Thyroid gland (tissue), 4 donors: ENCODE measurements at places on chromosomes 16 and 17. TPM values are rescaled to one million over a fixed set of nuclear protein-coding genes. Genes with fewer than 3 reads are reported as not detected.
A peak's percentile ranks its signal among the peaks of the same experiment; 100 is the strongest.

The BCKDK gene
- 30.1 TPM for total RNA-seq

GRCh38 chr16:48295488-48296281 lies 48.3 kb upstream of the ABCC11 start:
- H3K27ac ChIP-seq: no peak overlapping the region
- peaks cover 9% of the 10 kb centered on the region for H3K36me3 ChIP-seq
- H3K4me3 ChIP-seq: no peak overlapping the region
- H3K27me3 ChIP-seq: no peaks in the 10 kb centered on the region
- H3K4me1 ChIP-seq: peaks cover 30% of the 10 kb centered on the region

GRCh38 chr17:38918916-38919315 lies 6.5 kb upstream of the LASP1NB start:
- no peak for DNase-seq
- peaks cover 20% of the 10 kb centered on the region for H3K4me1 ChIP-seq
- H3K4me3 ChIP-seq: no peak overlapping the region
- no peaks in the 10 kb centered on the region for H3K27me3 ChIP-seq
- H3K36me3 ChIP-seq: peaks cover 52% of the 10 kb centered on the region

The FNDC8 gene
- total RNA-seq: not detected

The SGCA gene
- 2.0 TPM for total RNA-seq

DNA sequence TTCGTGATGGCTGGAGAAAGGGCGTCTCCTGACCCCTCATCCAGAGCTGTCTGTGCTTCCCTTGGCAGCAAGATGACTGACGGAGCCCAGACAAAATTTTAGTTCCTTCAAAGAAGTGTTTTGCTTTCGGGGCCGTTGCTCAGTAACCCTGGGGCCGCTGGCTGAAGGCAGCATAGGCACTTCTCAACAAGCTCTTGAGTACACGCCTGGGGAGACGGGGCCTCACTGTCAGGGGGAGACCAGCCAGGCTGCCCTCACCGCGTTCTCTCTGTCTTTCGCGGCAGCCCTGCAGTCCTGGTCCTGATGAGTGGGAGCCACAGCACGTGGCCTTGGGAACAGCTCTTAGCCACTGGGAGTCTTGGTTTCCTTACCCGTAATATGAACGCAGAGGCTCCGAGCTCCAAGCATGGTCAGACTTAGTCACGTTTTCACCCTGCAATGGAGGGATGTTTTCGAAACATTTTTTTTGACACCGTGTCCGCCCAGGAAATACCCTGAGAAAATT lies 86.0 kb downstream of the IRF8 start:
- no peak overlapping the region for H3K27ac ChIP-seq
- no peak for DNase-seq
- H3K36me3 ChIP-seq: no peaks in the 10 kb centered on the region
- H3K4me3 ChIP-seq: no peak overlapping the region
- peaks cover 10% of the 10 kb centered on the region for H3K4me1 ChIP-seq
- H3K27me3 ChIP-seq: no peaks in the 10 kb centered on the region

GRCh38 chr16:65469116-65469515 lies 347.3 kb upstream of the CDH11 start:
- H3K36me3 ChIP-seq: no peaks in the 10 kb centered on the region
- H3K27me3 ChIP-seq: no peaks in the 10 kb centered on the region
- H3K27ac ChIP-seq: no peak overlapping the region
- no peaks in the 10 kb centered on the region for H3K4me1 ChIP-seq
- no peak overlapping the region for H3K4me3 ChIP-seq

DNA sequence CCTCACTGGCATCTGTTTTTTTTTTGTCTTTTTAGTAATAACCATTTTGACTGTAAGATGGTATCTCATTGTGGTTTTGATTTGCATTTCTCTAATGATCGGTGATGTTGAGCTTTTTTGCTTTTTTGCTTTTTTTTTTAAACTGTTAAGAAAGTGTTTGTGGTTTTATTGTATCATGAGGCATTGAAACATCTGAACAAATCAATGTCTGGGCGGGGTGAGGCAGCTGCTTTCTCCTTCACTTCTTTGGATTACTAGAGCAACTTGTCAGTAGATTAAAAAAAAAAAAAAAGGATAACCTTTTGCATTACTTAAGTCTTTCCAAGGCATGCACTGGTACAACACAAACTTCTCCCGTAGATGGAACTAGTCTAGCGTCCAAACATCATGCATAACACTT lies 191.7 kb downstream of the CEP112 start:
- no peak overlapping the region for H3K27ac ChIP-seq
- no peaks in the 10 kb centered on the region for H3K27me3 ChIP-seq
- H3K4me3 ChIP-seq: no peak overlapping the region
- no peaks in the 10 kb centered on the region for H3K4me1 ChIP-seq
- H3K36me3 ChIP-seq: no peaks in the 10 kb centered on the region

DNA sequence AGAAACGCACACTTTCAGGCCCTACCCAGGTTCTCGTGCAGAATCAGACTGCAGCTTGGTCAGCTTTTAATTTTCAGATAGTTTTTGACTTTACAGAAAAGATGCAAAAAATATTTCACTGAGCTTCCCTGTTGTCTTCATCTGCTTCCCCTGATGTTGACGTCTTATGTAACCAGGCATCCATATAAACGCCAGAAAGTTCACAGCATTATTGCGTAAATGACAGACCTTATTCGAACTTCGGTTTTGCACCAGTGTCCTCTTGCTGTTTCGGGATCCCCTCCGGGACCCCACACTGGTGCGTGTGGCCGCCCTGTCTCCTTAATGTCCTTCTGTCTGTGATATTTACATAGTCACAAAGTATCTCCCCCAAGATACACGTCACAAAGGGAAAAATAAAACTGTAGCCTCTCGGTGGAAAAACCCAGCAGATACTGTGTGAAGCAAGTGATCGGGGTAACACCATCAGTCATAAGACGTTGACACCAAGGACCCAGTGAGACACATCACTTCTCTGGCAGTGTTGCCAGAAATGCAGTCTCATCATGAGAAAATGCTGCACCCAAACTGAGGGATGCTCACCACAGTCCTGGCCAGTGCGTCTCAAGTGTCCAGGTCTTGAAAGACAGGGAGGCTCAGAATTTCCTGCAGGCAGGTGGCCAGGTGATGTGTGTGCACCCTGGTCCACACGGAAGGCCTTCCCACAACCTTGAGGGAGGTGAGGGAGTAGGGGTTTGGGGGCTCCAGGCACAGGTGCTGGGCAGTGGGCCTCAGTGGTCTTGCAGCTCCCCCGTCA lies 4.3 kb downstream of the BANP start:
- H3K4me1 ChIP-seq: peaks cover 12% of the 10 kb centered on the region
- no peak overlapping the region for H3K4me3 ChIP-seq
- no peak for DNase-seq
- no peaks in the 10 kb centered on the region for H3K27me3 ChIP-seq

DNA sequence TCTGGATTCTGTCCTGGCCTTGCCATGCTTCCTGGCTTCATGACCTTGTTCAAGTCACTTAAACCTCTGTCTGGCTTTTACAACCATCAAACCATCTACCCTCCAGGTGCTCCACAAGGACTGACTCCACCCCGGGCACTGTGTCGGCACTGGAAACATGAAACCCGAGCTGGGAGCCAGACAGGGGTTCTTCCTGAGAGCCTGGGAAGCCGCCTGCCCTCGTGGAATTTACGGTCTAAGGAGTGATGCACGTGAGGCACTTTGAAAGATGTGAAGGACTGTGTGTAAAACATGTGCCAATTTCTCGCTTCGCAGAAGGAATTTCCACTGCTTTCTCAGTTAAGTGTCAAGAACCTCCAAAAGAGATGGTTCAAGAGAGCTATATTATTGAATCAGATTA lies 11.6 kb downstream of the CDK5R1 start:
- no peaks in the 10 kb centered on the region for H3K36me3 ChIP-seq
- no peak overlapping the region for H3K27ac ChIP-seq
- H3K27me3 ChIP-seq: no peaks in the 10 kb centered on the region

DNA sequence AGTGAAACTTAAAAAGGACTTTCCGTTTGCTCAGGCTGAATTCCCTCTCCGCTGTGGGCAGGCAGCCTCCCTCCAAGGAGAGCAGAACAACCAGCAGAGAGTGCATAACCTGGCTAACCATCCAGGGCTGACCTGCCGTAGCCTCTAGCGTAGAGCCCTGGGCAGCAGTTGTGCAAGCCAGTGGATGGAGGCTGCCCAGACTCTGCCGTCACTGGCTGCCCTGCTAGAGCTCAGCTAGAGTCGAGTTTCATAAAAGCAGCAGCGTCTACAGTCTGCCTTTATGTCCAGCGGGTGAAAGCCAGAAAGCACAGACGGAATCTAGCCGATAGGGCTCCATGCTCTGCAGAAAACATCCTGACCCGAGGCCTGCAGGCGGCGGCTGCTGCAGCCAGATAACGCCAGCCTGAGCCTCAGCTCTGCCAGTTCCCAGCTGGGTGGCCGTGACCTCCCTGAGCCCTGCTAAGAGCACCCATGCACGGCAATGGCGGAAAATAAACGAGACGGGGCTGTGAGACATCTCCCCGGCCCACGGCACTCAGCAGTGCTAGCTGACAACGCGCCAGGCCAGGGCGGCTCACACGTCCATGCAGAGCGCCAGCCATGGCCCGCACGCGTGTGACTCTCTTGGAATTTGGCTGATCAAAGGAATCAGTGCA lies 231.3 kb downstream of the ENGASE start:
- H3K36me3 ChIP-seq: no peaks in the 10 kb centered on the region
- peaks cover 24% of the 10 kb centered on the region for H3K4me1 ChIP-seq
- no peak overlapping the region for H3K4me3 ChIP-seq
- DNase-seq: peak; percentile 95

The ZFP3 gene
- 12.4 TPM for total RNA-seq

GRCh38 chr17:58615768-58616659 lies 75.8 kb downstream of the TEX14 start:
- H3K27me3 ChIP-seq: no peaks in the 10 kb centered on the region
- no peaks in the 10 kb centered on the region for H3K4me1 ChIP-seq
- H3K4me3 ChIP-seq: no peak overlapping the region
- H3K36me3 ChIP-seq: no peaks in the 10 kb centered on the region
- no peak for DNase-seq

DNA sequence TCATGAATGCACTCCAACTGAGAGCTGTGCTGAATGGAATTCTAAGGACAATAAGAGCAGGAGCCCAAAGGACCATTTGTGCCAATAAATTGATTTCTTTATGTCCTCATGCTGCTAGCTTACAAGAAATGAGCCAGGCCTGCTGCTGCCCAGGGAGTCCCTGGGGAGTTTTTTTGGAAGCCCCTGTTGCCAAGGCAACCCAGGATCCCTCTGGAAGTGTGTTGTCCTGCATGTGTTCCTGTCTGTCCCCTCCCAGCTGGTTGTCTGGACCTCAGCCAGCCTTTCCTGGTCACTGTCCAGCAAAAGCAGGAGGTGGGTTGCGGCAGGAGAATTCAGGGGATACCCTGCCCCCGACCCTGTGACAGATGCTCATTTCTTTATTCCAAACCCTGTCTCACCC lies 51.0 kb upstream of the GPRC5B start:
- no peak overlapping the region for H3K4me3 ChIP-seq
- no peaks in the 10 kb centered on the region for H3K36me3 ChIP-seq
- H3K27ac ChIP-seq: no peak overlapping the region
- no peaks in the 10 kb centered on the region for H3K27me3 ChIP-seq

GRCh38 chr17:43927060-43927864 lies 15.0 kb downstream of the PPY start:
- peak; percentile 34 for DNase-seq
- H3K4me1 ChIP-seq: no peaks in the 10 kb centered on the region
- H3K36me3 ChIP-seq: no peaks in the 10 kb centered on the region
- no peaks in the 10 kb centered on the region for H3K27me3 ChIP-seq
- no peak overlapping the region for H3K27ac ChIP-seq

The CTRB2 gene
- total RNA-seq: not detected

The PRR35 gene
- not detected for total RNA-seq

The C1QL1 gene
- 0.75 TPM for total RNA-seq

- H3K4me1 ChIP-seq: no peaks in the 10 kb centered on the region
- no peak for DNase-seq
- no peak overlapping the region for H3K4me3 ChIP-seq
- no peaks in the 10 kb centered on the region for H3K36me3 ChIP-seq
Measured at GRCh38 chr16:55123652-55124051, 193.0 kb downstream of the IRX5 start.

- no peak overlapping the region for H3K27ac ChIP-seq
- H3K27me3 ChIP-seq: no peaks in the 10 kb centered on the region
- no peak overlapping the region for H3K4me3 ChIP-seq
- no peak for DNase-seq
- H3K36me3 ChIP-seq: no peaks in the 10 kb centered on the region
Measured at GRCh38 chr16:26795184-26795583, 271.5 kb upstream of the C16orf82 start.

- DNase-seq: peak; percentile 48
- peaks cover 16% of the 10 kb centered on the region for H3K4me1 ChIP-seq
- no peak overlapping the region for H3K27ac ChIP-seq
Measured at GRCh38 chr17:50396261-50397110, 837 bp downstream of the LRRC59 start.

GRCh38 chr16:62503073-62503472 lies 466.8 kb upstream of the CDH8 start:
- H3K4me1 ChIP-seq: no peaks in the 10 kb centered on the region
- DNase-seq: no peak
- H3K27ac ChIP-seq: no peak overlapping the region

The RDM1 gene
- not detected for total RNA-seq

- H3K27ac ChIP-seq: no peak overlapping the region
- H3K36me3 ChIP-seq: no peaks in the 10 kb centered on the region
- no peaks in the 10 kb centered on the region for H3K27me3 ChIP-seq
Measured at GRCh38 chr16:57258910-57259475, 13.9 kb downstream of the ARL2BP start.

- no peaks in the 10 kb centered on the region for H3K4me1 ChIP-seq
- H3K36me3 ChIP-seq: no peaks in the 10 kb centered on the region
- H3K27ac ChIP-seq: no peak overlapping the region
- DNase-seq: no peak
- H3K27me3 ChIP-seq: no peaks in the 10 kb centered on the region
Measured at GRCh38 chr17:72244494-72244893, 123.7 kb downstream of the SOX9 start.

The CHTF18 gene
- total RNA-seq: 10.1 TPM

- H3K4me3 ChIP-seq: no peak overlapping the region
- no peaks in the 10 kb centered on the region for H3K4me1 ChIP-seq
- no peaks in the 10 kb centered on the region for H3K27me3 ChIP-seq
- peak; percentile 13 for DNase-seq
- H3K36me3 ChIP-seq: no peaks in the 10 kb centered on the region
Measured at GRCh38 chr17:64689106-64689505, 27.0 kb upstream of the SMURF2 start.

DNA sequence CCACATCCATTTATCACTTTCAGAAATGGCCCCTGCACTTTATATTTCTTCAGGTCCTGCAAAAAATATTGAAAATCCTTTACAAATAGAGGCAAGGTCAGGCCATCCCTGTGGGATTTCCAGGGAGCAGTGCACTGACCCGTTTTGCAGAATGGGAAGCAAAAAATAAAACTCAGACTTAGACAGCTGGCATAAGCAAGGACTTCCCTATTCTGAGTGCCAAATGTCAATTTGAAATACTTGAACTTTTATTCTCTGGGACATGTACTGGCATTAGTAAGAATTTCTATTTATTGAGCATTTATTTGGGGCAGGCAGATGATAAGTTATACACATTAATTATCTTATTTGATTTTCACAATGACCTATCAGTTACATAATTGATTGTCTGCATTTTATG lies 32.4 kb downstream of the PRKCB start:
- no peaks in the 10 kb centered on the region for H3K27me3 ChIP-seq
- no peak overlapping the region for H3K4me3 ChIP-seq
- H3K4me1 ChIP-seq: no peaks in the 10 kb centered on the region
- H3K27ac ChIP-seq: no peak overlapping the region
- no peaks in the 10 kb centered on the region for H3K36me3 ChIP-seq

The SEPTIN1 gene
- 1.5 TPM for total RNA-seq
